ENCODE measurements at places on chromosomes 3 and 15. TPM values are rescaled to one million over a fixed set of nuclear protein-coding genes. Genes with fewer than 3 reads are reported as not detected.

DNA sequence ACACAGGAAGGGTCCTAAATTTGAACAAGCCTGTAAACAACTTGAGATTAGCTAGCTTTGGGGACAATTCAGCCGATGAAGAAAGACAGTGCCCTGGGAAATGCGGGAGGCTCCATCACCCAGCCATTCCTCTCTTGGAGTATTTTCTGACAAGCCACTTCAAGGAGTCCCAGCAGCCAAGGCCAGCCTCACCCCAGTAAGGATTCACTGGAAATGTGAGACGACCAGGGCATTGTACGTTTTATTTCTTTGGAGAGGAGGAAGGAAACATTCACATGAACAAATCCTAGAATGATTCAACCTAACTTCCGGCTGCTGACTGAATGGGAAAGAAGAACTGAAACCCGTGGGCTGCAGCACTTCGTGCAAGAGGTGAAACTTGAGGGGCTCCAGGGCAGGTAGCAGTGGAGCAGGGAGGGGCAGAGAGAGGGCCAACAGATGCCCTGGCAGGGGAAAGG, 116.4 kb upstream of the ARHGEF3 start:
- H3K27ac ChIP-seq, result no peak overlapping the region
- peaks cover 78% of the 10 kb centered on the region for H3K4me1 ChIP-seq
- peak overlapping the region; percentile 44 for H3K4me3 ChIP-seq
- no peaks in the 10 kb centered on the region for H3K27me3 ChIP-seq
- no peaks in the 10 kb centered on the region for H3K36me3 ChIP-seq

Gene KLF15
- total RNA-seq, result 0.11 TPM

Gene NR1I2
- 0.38 TPM for total RNA-seq

- peaks cover 33% of the 10 kb centered on the region for H3K4me1 ChIP-seq
- no peak overlapping the region for H3K4me3 ChIP-seq
- H3K36me3 ChIP-seq, result no peaks in the 10 kb centered on the region
- DNase-seq, result no peak
- H3K27me3 ChIP-seq, result no peaks in the 10 kb centered on the region
Observed at GRCh38 chr3:32495085-32495484, 7.6 kb downstream of the CMTM6 start.

DNA sequence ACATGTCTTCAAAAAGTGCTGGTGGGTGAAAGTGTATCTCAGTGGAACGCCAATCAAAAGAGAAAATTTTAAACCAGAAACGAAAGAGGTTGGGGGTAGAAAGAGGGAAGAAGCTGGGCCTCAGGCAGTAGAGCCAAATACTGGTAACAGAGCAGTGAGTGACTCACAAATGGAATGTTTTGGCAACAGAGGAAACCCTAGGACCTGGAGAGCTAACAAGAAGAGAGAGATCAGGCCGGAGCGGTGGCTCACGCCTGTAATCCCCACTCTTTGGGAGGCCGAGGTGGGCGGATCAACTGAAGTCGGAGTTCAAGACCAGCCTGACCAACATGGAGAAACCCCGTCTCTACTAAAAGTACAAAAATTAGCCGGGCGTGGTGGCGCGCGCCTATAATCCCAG, 450.8 kb upstream of the NAALADL2 start:
- H3K4me3 ChIP-seq, result no peak overlapping the region
- no peaks in the 10 kb centered on the region for H3K27me3 ChIP-seq
- no peaks in the 10 kb centered on the region for H3K36me3 ChIP-seq
- DNase-seq, result no peak

Gene ADAMTS17
- 1.2 TPM for total RNA-seq

DNA sequence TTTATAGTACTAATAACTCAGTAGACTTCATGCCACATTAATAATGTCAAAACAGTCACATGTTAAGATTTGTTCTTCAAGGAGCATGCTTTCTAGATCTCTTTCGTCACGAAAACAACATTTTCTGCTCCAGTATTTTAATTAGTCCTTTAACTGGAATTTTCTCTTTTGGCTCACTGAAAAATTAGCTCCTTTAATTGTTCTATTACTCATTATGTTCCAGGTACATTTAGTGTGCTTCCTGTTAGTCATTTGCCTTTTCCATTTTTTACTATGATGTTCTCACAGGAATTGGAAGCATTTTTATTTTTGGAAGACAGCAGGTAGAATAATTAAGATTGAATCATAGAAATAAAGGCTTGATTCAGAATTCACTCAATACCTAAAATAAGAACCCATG, 111.2 kb downstream of the SLC9A9 start:
- DNase-seq, result no peak
- no peak overlapping the region for H3K4me3 ChIP-seq
- no peak overlapping the region for H3K27ac ChIP-seq
- no peaks in the 10 kb centered on the region for H3K36me3 ChIP-seq

GRCh38 chr3:12894629-12895028, 53.3 kb upstream of the RPL32 start:
- H3K4me1 ChIP-seq, result peaks cover 11% of the 10 kb centered on the region
- H3K4me3 ChIP-seq, result no peak overlapping the region
- H3K27me3 ChIP-seq, result no peaks in the 10 kb centered on the region
- H3K27ac ChIP-seq, result no peak overlapping the region

GRCh38 chr3:136620436-136620835, 131.7 kb downstream of the STAG1 start:
- no peak for DNase-seq
- no peaks in the 10 kb centered on the region for H3K4me1 ChIP-seq
- H3K4me3 ChIP-seq, result no peak overlapping the region
- no peaks in the 10 kb centered on the region for H3K36me3 ChIP-seq
- H3K27me3 ChIP-seq, result no peaks in the 10 kb centered on the region

Gene COX5A
- total RNA-seq, result 362 TPM

Gene RHOA
- 506 TPM for total RNA-seq

Gene EPB42
- total RNA-seq, result not detected

DNA sequence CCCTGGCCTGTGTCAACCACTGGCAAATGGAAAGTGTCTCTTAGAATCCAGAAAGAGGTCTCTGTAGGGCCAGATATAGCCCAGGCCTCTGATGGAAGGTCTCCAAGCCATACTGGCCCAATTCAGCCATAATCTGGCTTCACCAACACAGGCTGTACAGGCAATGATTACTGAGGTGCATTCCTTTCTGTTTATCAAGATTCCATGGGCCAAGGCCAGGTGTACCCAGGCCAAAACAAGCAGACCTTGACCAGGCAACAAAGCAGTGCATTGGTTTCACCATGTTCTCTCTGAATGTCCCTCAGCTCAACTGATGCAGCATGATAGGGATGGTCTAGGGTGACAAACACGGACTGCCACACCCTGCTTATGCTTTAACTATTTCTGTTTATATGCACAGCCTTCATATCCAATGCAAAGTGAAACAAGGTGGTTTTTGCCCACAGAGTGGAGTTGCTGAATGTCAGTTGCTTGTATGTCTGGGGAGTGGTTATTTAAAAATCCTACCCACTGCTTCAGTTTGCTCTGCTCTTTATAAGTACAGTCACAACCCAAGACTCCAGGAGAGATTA, 25.2 kb downstream of the CCNL1 start:
- no peaks in the 10 kb centered on the region for H3K36me3 ChIP-seq
- H3K4me3 ChIP-seq, result no peak overlapping the region
- no peak for DNase-seq
- H3K27ac ChIP-seq, result no peak overlapping the region
- no peaks in the 10 kb centered on the region for H3K27me3 ChIP-seq

DNA sequence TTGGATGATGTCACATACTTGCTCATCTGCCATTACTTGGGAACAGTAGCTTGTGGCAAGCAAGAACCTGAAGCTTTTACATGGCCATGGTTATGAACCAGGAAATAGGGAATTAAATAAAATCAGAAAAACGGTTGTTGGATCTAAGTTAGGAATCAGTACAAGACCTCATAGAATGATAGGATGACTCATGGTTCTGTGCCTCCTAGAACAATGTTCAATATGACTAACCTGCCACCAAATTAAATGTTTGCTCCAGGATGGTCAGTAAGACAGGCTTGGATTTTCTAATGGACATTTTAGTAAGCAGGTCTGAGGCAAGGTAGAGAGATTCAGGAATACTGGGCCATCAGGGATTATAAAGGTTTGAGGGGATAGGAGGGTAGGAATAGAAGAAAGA, 218.9 kb downstream of the PLOD2 start:
- no peaks in the 10 kb centered on the region for H3K4me1 ChIP-seq
- no peak overlapping the region for H3K4me3 ChIP-seq
- no peak overlapping the region for H3K27ac ChIP-seq
- no peaks in the 10 kb centered on the region for H3K27me3 ChIP-seq

- no peak overlapping the region for H3K27ac ChIP-seq
- no peaks in the 10 kb centered on the region for H3K4me1 ChIP-seq
- no peak for DNase-seq
- H3K36me3 ChIP-seq, result no peaks in the 10 kb centered on the region
Observed at GRCh38 chr3:10722911-10723310, 93.1 kb upstream of the SLC6A11 start.

GRCh38 chr3:11709782-11710181, 66.1 kb upstream of the VGLL4 start:
- no peaks in the 10 kb centered on the region for H3K27me3 ChIP-seq
- no peaks in the 10 kb centered on the region for H3K4me1 ChIP-seq
- no peak overlapping the region for H3K27ac ChIP-seq
- H3K36me3 ChIP-seq, result no peaks in the 10 kb centered on the region
- no peak overlapping the region for H3K4me3 ChIP-seq

DNA sequence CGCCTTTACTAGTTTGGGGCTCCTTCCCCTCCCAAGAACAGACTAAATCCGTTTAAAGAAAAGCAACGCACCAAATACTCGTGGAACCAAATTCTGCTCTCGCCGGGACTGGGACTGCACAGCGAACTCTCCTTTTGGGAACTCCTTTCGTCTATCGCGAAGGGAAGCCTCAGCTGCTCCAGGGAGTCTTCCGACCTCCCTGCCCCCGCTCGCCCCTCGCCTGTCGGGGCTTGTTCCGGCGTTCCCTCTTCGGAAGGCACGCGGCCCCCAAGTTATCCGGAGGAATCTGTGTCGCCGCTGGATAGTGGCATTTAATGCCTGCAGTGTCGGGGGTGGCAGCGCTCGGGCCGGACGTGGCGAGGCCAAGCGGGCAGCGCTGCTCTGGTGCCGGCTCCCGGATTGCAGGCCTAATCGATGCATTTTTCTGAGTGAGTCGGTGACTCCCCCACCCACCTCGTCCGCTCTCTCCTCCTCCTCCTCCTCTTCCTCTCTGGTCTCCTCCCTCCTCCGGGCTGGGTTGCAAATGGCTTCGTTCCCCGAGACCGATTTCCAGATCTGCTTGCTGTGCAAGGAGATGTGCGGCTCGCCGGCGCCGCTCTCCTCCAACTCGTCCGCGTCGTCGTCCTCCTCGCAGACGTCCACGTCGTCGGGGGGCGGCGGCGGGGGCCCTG, at the start of gene TRIM71:
Gene TRIM71 (plus strand): TSS at position 440 of the 671 bp plus-strand sequence. CDS start 84 bp downstream, at position 524.
- no peaks in the 10 kb centered on the region for H3K36me3 ChIP-seq
- DNase-seq, result no peak
- H3K27me3 ChIP-seq, result peaks cover 12% of the 10 kb centered on the region
- H3K27ac ChIP-seq, result no peak within 1 kb of the TSS

GRCh38 chr3:196431181-196432136, 768 bp downstream of the UBXN7 start:
- H3K27me3 ChIP-seq, result no peaks in the 10 kb centered on the region
- DNase-seq, result peak; percentile 51
- peaks cover 14% of the 10 kb centered on the region for H3K4me1 ChIP-seq
- peak overlapping the region; percentile 85 for H3K27ac ChIP-seq
- H3K36me3 ChIP-seq, result no peaks in the 10 kb centered on the region
- peak overlapping the region; percentile 95 for H3K4me3 ChIP-seq

- H3K36me3 ChIP-seq, result no peaks in the 10 kb centered on the region
- H3K4me3 ChIP-seq, result no peak overlapping the region
Observed at GRCh38 chr15:77599899-77600298, 32.8 kb downstream of the LINGO1 start.

Gene COPB2
- total RNA-seq, result 92.9 TPM

- no peaks in the 10 kb centered on the region for H3K4me1 ChIP-seq
- H3K27ac ChIP-seq, result no peak overlapping the region
- no peaks in the 10 kb centered on the region for H3K27me3 ChIP-seq
Observed at GRCh38 chr3:35744419-35744818, 105.1 kb downstream of the ARPP21 start.

DNA sequence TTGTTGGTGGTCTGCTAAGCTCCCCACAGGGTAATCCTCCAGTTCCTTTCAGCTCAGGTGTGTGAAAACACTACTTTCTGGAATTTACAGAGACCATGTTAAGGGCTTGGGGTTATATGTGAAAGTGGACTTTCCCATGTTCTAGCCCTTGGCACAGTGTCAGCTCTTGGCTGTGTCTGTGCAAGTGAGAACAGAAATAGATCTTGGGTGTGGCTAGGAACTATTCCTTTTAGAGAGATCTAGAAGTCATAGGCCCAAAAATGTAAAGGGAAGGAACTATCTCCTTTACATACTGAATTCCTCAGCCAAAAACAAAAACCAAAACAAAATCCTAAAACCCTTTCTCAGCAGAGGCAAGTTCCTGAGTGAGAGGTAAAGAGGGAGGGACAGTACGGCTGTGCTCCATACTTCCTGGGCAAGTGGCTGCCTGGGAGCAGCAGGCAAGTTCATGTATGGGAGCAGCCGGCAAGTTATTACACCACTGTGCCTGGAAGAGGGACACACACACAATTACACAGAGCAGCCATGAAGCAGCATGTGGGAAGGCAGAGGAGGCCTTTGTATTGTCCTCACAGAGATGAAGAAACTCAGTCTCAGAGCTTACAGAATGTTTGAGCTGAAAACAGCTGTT, 19.9 kb upstream of the C3orf62 start:
- H3K4me3 ChIP-seq, result no peak overlapping the region
- H3K4me1 ChIP-seq, result no peaks in the 10 kb centered on the region
- peaks cover 64% of the 10 kb centered on the region for H3K36me3 ChIP-seq
- no peaks in the 10 kb centered on the region for H3K27me3 ChIP-seq
- H3K27ac ChIP-seq, result no peak overlapping the region

- H3K4me3 ChIP-seq, result no peak overlapping the region
- H3K27me3 ChIP-seq, result no peaks in the 10 kb centered on the region
- no peaks in the 10 kb centered on the region for H3K4me1 ChIP-seq
Observed at GRCh38 chr3:187686621-187687273, 15.6 kb downstream of the RTP2 start.

Gene PARP15
- total RNA-seq, result 12.7 TPM

Gene IL5RA
- total RNA-seq, result 0.70 TPM

Gene GOLGA8S
- total RNA-seq, result 0.07 TPM

DNA sequence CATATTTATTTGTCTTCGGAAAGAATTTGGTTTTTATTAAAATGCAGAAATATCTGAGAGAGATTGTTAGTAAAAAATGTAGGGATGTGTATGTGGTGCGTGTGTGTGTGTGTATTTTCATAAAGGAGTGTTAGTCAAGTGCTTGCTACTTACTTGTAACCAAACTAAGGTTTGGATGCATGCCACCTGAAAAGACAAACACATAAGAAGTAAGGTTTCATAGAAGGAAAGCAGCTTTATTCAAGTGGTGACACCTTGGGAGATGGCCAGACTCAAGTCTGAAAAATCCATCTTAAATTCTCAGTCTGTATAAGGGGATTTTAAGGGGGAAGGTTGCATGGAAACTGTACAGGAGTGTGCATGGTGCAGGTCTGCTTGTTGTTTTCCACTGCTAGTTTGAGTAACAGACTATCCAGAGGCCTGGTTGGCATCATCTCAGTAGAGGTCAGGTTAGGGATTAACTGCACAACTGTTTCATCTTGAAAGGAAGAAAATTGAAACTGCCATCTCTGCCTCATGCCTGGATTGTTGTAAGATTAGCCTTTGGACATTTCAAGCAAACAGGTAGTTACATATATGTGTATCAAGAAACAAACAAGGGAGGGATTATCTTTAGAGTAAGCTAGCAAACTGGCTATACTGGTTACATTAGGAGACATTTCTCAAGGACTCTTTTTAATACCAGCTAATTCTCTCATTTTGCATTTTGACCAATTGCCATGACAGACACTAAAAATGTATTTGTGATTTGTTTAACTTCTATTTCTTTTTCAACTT, 196.7 kb downstream of the EPHA6 start:
- no peaks in the 10 kb centered on the region for H3K36me3 ChIP-seq
- no peak for DNase-seq
- H3K27ac ChIP-seq, result no peak overlapping the region
- H3K4me3 ChIP-seq, result no peak overlapping the region
